ENCODE measurements at places on chromosomes 6 and 20.
A peak's percentile ranks its signal among the peaks of the same experiment; 100 is the strongest.

DNA sequence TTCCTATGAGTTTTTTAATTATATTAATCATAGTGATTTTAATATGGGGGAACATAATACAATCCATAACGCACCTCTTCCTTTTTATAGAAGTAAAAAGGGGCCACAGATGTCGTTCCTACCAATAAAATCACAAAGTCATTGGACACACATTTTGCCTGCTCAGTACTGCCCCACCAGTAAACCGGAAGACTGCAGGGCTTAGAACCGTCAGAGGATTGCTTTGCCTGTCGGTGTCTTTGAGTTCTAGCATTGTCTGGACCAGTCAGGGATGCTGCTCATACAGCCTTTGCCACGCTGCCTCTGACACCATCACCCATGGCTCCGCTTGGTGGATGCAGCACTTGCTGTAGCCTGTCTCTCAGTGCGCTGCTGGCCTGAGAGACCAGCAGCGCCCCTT lies 853.6 kb downstream of the C6orf118 start:
- DNase-seq, result peak; percentile 21

DNA sequence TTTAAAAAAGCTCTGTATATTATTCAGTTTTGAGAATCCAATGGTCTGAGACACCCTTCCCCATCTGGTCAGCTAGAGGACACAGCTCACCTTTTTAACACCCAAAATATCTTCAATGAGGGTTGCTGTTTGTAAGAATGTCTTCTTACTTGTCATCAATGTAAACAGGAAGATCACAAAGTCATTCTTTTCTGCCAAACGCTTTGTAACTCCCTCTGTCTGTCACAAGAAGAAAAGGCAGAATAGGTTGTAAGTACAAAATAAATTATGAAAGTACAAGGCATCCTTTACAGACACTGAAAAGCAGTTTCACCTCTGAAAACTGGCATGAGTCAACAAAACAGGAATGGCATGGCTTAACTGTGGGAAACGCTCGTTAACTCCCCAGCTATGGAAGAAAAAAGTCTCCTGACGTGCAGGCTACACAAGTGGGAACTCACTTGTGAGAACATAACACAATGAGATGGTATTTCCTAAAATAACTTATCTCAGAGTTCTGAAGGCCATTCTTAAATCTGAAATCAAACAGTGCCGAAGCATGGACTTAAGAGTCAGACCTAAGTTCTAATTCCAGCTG lies 42.7 kb downstream of the TRPC4AP start:
- DNase-seq, result no peak

DNA sequence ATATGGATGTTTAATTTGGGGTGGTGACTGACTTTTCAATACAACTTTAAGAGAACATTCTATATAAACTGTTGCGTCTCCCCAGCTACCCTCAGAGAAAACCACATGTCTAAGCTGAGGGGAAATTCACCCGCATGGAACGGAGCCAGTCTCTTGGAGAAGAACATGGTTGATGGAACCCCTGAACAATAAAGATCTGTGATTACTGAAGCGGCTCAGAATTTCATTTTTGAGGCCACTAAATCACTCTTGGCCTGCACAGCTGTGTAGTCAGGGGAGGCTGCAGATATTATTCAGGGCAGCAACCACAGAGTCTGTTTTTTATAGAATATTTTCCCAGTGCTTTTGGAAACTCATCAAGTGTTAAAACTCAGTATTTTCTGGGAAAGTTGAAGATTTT lies 73.8 kb downstream of the EYA4 start:
- DNase-seq, result no peak

DNA sequence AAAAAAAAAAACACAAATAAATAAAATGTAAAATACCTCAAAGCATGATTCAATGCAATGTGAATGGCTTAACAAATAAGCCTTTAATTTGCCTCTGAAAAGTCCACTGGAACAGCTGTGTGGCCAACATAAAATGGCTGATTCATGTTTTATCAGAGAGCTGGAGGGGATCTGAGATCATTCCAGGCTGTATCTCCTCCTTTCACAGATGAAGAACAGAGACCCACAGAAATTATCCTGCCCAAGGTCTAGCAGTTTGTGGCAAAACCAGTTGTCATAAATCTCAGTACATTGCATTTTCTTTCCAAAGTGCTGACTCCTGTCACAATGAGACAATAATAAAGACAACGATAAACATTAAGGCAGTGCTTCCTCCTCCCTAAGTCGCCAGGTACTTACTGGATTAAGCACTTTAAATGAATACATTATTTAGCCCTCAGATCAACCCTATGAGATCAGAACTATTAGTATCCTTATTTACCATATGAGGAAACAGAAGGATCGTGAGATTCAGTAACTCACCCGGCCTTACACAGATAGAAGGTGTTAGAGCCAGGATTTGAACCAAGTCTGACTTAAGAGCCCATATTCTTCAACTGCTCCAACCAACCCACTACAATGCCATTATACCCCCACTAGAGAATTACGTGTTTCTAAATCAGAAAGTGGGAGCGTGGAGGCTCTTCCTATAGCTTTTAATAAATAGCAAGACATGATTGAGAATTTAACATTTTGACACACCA lies 118.3 kb downstream of the KIF13A start:
- no peak for DNase-seq

DNA sequence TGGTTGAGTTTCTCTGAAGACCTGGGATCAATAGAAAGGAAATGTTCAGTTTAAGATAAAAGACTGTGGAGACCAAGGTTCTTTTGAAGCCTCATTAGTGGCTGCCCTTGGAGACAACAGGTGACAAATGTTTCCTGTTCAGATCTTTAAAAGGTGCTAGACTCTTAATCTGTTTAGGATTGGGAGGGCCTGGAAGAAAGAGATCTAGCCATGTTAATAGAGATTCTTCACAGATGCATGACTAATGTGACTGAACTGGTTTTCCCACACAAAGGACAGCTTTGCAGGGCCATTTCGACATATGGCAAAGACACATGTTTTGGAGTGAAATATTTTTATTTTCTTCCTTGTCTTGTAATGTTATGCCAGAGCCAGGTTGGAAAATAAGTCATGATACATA lies 82.2 kb downstream of the WDR27 start:
- no peak for DNase-seq

DNA sequence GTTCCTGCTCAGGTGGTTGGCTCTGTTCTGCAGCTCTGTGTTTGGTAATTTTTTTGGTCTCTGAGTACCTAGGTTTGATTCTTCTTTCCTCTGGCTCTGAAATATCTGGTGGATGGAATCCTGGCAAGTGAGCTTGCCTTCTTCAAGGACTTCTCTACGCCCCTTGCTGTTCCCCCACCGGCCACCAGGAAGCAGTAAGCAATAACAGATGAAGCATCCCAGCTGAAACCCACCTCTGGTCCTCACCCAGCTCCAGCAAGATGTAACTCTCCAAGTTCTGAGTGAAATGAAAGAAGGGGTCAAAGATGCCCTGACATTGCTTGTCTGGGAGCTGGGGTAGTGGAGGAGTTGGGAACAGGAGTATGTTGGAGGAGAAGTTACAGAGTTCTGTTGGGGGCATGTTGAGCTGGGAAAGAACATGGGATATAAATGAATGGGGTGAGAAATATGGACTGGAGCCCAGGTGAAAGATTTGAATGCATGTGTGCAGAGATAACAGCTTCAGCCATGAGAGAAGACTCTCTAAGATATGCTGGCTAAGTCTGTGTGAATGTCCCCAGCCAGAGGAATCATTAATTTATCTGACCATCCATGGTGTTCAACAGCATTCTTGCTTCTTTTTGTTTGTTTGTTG lies 51.3 kb upstream of the GLP1R start:
- peak; percentile 34 for DNase-seq
